ENCODE measurements at places on chromosomes 16 and 17. TPM values are rescaled to one million over a fixed set of nuclear protein-coding genes. Genes with fewer than 3 reads are reported as not detected.

Gene RMI2
- total RNA-seq, result 26.2 TPM

Gene CCL7
- not detected for total RNA-seq

Gene PDE6G
- total RNA-seq, result 23.5 TPM

DNA sequence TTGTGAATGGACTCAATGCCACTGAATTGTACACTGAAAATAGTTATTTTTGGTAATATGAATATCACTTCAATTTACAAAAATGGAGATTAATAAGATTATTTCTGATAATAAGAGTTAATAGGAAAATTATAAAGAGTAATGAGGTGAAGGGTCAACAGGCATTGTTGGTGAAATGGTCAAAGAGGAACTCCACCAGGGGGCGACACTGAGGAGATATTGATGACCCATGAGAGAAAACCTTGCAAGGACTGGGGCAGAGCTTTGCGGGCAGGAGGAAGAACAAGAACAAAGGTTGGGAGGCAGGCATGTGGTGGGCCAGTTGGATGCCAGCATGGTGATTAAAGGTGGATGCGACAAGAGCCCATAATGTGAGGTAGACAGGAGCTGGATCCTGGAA, 74.0 kb upstream of the XYLT1 start:
- no peak for DNase-seq

DNA sequence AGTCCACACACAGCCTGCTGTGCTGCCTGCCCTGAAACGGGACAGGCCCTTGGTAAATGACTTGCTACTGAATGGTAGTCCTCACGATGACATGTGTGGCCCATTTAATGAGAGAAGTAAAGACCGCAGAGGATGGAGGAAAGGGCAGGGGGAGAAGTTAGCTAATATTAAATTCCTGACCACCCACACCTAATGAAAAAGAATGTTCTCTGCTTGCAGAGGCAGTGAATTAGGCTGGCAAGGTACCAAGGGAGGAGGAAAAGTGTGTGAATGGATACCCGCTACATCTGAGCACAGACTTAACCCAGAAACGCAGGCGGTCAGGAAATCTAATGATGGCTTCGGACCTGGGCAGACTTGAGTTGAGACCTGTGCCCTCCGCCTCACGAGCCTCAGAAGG, 141.2 kb downstream of the PRKCA start:
- DNase-seq, result no peak

- DNase-seq, result no peak
Observed at GRCh38 chr17:81966343-81967243, 5.6 kb upstream of the NOTUM start.

- no peak for DNase-seq
Observed at GRCh38 chr17:71237903-71238538, 882.8 kb upstream of the SOX9 start.

Gene PFN1
- total RNA-seq, result 1,802 TPM

- DNase-seq, result no peak
Observed at GRCh38 chr16:89192956-89193575, 7.3 kb downstream of the SLC22A31 start.

GRCh38 chr16:51193879-51194278, 42.8 kb upstream of the SALL1 start:
- no peak for DNase-seq

- DNase-seq, result no peak
Observed at GRCh38 chr16:50425044-50425443, 56.3 kb upstream of the BRD7 start.

DNA sequence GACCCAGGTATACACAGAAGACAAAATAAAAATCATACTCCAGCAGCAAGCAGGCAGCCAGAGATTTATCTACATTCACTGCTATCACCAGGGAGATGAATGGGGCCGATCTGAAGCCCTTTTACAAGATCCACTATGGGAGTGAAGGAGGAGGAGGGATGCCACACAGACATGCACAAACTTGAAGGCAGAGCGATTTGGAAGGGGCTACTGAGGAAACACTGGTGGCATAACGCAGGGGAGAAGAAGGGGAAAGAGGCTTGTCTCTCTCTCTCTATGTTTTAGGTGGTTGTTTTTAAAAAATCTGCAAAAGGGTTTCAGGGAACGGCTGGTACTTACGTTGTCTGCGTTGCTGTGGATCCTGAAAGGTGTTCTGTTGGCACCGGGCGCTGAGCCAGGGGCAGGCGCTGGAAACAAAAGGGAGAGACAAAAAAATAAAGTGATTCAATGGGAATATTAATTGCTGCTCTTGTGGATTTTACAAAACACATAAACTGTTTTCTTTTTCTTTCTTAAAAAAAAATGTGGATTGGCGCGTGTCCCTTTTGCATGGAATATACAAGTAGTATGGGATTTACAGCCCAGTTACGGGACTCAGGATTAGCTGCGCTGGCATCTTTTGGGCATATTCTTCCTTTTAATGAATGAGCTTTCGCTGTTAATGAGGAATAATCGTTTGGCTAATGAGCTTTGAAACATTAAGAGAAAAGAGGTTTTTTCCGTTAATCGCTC, 255.3 kb upstream of the PMFBP1 start:
- no peak for DNase-seq

- DNase-seq, result no peak
Observed at GRCh38 chr17:36717088-36717487, 115.7 kb downstream of the MRM1 start.

DNA sequence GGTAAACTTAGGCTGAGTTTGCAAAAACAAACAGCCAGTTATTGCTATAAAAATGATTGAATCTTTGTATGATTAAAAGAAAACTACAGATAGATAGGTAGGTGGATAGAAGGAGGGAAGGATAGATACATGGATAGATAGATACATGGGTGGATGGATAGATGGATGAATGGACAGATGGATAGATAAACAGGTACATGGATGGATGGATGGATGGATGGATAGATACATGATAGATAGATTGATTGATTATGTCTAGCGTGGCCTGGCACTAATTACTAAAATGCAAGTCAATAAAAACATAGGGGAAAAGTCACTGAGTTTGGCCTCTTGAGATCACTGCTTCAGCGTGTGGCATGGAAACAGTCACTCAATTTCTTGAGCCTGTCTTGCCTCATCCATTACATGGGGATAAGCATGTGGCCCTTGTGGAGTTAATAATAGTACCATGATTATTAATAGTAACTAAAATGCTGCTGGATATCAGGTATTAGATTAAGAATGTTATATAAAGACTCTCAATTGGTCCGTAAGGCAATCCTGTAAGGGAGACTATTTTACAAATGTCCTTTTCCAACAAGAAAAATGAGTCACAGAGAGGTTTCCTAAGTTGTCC, 184.9 kb downstream of the HS3ST3A1 start:
- DNase-seq, result no peak

Gene KCNG4
- not detected for total RNA-seq

Gene SLFN14
- total RNA-seq, result not detected

DNA sequence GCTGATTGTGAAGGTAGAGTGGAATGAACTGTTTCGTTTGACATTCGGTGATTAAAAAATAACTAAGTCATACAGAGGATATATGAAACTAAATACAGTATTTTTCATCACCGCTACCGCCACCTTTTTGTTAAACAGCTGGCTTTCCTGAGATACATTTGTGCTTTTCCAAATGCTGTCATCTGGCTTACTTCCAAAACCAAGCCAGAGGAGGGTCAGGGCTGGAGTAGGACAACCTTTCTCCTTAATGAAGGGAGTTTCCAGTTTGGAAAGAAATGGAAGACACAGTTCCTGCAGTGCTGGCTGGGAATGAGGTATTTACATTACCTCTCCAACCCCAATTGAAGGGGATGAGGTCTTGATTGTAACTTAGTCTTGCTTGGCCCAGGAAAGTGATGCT, 3.2 kb downstream of the TNRC6C start:
- DNase-seq, result no peak

- no peak for DNase-seq
Observed at GRCh38 chr17:57714665-57715180, 30.4 kb downstream of the CCDC182 start.

DNA sequence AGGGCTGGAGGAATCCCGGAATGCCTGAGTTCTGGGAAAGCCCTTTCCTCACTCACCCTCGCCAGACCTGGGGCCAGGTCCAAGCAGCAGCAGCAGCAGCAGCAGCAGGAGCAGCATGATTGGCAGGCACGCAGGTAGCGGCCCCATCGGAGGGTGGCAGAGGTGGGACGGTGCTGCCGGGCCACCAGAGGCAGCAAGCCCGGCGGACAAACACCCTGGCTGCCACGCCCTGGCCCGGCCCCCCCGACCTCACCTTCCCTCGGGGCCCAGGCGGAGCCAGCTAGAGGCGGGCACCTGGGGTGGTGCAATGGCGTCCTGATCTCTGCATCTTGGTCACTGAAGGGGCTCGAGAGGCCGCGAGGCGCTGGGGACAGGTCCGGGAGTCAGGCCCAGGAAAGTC, 122.4 kb downstream of the LAT start:
- no peak for DNase-seq

Gene PDIA2
- total RNA-seq, result not detected

Gene RNF222
- total RNA-seq, result 0.80 TPM

DNA sequence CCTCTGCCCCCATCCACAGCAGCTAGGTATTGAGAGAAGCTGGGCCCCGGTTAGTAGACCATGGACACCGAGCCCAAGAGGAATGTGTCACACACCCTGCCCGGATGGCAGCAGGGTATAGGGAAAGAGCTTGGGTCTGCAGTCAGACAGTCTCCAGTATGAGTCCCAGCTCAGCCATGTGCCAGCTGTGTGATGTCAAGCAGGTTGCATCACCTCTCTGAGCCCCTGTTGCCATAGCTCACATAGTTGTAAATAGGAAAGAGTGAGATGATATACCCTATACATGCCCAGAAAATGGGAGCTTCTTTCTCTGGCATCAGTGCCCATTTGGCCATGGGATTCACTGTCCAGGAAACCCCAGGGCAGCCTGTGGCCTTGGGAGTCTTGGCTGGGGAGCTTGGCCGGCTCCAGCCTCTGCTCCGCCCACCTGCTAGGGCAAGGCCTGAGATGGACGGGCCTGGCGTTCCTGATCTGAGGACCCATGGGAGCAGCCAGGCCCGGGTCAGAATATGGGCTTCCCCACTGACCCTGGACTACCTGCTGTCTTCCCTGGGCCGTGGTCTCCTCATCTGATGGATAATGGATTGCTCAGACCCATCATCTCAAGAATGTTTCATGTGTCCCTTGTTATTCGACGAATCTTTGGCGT, 13.2 kb downstream of the CD300LG start:
- no peak for DNase-seq

Data from epithelial cell of proximal tubule (primary cell).